ENCODE measurements at places on chromosomes 2 and 18. TPM values are rescaled to one million over a fixed set of nuclear protein-coding genes. Genes with fewer than 3 reads are reported as not detected.

MTERF4 gene
- 22.9 TPM for polyA plus RNA-seq

TMEM163 gene
- 1.7 TPM for polyA plus RNA-seq

PROKR1 gene
- not detected for polyA plus RNA-seq

GPR45 gene
- polyA plus RNA-seq: not detected

IL36RN gene
- not detected for polyA plus RNA-seq

RAB6D gene
- 0.01 TPM for polyA plus RNA-seq

SLC20A1 gene
- polyA plus RNA-seq: 14.3 TPM

RPE gene
- 12.9 TPM for polyA plus RNA-seq

LCT gene
- polyA plus RNA-seq: not detected

Measured in heart right ventricle (tissue), 16 donors.